ENCODE measurements at places on chromosomes 2 and 18. TPM values are rescaled to one million over a fixed set of nuclear protein-coding genes. Genes with fewer than 3 reads are reported as not detected.

- DNase-seq = no peak
Measured at GRCh38 chr2:30414961-30415360, 32.1 kb upstream of the LCLAT1 start.

The ALPP gene
- not detected for total RNA-seq

- no peak for DNase-seq
Measured at GRCh38 chr18:49723648-49724180, 89.6 kb downstream of the ACAA2 start.

DNA sequence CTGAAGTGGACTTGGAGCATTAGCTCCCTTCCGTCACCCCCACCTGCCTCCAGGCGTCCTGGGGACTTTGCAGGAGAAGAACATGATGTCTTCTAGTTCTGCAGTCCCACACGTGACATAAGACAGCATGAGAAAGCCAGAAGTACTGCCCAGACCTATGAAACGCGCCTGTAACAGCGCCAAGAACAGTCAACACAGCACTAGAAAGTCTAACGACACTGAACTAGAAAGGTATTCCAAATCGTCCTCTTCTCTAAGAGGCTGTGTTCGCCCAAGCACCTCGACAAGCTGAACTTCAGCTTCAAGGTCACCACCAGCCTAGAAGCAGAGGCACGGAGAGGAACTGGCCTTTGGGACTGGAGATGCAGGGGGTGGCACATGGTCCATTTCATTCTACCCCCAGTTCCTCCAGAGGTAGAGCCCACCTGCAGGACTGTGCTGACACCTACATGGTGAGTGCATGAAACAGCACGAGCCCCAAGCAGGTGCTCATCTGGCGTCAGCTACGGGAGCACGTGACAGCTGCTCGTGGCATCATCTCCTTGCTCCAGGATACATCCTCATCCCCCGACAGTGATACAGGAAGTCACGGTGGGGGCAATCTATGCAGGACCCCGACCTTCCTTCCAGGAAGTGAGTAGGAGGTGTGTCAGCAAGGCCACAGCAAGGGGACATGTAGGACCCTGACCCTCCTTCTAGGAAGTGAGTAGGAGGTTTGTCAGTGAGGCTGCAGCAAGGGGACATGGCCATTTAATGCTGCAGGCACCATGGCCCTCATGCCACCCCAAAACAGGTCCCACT is 3.7 kb downstream of the HDAC4 start:
- DNase-seq = no peak

- no peak for DNase-seq
Measured at GRCh38 chr2:85210511-85210910, 77.3 kb downstream of the TCF7L1 start.

Data from epithelial cell of proximal tubule (primary cell).